ENCODE measurements at places on chromosomes 3 and 15. TPM values are rescaled to one million over a fixed set of nuclear protein-coding genes. Genes with fewer than 3 reads are reported as not detected.

TLNRD1 gene
- total RNA-seq: 4.6 TPM

STAG1 gene
- 48.0 TPM for total RNA-seq

GRCh38 chr15:52101542-52102323 lies 10.8 kb downstream of the BCL2L10 start:
- no peak for DNase-seq

- no peak for DNase-seq
Measured at GRCh38 chr15:64583519-64583918, 123.1 kb downstream of the ZNF609 start.

DNA sequence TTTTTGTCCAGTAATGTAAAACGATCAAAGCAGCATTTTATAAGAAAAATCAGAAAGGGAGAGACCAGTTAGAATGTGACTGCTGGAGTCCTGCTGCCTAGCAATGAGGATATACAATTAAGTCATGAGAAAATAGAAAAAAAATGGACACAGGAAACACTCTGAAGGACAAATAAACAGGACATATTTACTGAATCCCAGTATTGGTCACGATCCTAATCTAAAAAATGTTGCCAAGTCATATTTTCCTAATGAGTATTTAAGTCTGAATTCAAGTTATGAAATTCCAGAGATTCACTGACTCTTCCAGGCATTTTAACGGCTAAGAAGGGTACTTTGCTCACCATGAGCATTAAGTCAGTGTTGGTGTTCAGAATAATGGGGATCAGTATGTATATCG lies 154.3 kb upstream of the CCDC54 start:
- DNase-seq: peak; percentile 82

DNA sequence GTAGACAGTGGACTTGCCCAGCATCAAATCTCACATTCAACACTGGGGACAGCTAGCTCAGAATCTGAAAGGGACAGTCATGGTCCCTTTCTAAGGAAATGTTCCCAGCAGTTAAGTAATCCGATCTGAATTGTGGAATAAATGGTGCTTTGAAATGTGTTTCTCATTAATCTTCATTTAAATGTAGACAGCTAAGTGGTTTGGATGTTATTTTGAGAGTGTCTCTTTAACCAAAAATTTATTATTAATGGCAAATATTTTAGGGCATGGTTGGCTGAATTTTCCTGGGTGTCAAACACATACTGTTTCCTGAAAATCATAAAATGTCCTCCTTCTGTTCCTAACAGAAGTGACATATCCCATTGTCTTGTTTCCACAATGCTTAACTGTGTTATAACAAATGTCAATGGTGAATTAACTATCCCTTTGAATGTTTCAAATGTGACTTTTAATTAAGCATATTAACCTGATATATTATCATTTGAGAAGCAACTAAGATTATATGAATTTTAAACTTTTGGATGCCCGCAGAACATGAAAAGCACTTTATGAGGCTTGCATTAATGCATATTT lies 210.8 kb downstream of the CHST2 start:
- DNase-seq: no peak

GRCh38 chr3:160010578-160010977 lies 21.9 kb downstream of the IL12A start:
- DNase-seq: no peak

- peak; percentile 85 for DNase-seq
Measured at GRCh38 chr3:8518138-8518537, 16.5 kb downstream of the LMCD1 start.

FAM174B gene
- 1.0 TPM for total RNA-seq

DNA sequence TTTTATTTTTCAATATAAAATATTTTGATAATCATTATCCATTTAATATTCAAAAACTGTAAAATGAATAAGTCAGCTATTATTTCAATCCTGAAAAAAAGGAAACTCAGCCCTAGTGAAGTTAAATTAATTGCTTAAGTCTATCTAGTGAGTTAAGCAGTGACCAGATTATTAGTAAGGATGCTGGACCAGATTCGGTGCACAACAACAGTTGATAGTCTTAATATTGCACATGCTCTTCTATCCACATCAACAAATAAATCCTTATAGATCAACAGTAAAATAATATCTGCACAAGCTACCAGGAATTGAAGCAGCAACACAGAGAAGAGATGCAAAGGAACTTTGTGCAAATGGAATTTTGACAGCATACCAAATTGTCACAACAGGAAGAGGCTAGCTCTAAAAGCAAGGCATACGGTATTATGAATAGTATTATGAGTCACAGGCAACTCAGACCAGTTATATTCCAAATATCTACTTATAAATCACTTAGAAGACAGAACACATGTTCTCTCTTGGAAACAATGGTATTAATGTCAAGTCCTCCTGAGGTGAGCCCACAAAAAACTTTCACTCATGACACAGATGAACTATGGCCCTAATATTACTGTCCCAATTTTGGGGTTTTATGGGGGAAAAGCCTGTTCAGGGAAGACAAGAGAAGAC lies 24.9 kb downstream of the VPS13C start:
- peak; percentile 55 for DNase-seq

DNA sequence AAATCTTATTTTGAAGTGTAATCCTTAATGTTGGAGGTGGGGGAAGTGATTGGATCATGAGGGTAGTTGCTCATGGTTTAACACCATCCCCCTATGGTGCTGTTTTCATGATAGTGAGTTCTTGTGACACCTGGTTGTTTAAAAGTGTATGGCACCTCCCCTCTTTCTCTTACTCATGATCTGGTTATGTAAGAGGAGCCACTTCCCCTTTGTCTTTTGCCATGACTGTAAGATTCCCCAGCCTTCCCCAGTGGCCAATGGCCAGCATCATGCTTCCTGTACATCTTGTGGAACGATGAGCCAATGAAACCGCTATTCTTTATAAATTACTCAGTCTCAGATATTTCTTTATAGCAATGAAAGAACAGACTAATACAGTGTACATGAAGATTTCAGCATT lies 39.8 kb upstream of the GMNC start:
- DNase-seq: no peak

DNA sequence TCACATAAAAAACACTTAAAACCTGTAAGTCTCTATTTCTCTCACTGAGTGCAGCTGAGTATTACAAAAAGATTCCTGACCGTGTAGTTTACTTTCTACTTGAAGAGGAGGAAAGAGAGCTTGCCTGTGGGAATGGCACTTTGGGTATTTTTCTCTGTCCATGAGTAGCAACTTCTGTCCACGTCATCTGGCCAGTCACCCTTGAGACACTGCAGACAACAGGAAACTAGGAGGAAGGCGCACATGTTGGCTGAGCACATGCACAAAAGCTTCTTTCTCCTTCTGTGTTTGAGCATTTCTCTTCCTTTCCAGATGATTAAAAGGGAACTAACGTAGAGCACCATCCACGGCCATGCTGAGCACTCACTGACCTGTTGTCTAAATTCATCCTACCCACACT lies 19.7 kb downstream of the STARD5 start:
- peak; percentile 82 for DNase-seq

GRCh38 chr3:106611841-106612240 lies 743.0 kb upstream of the CBLB start:
- DNase-seq: no peak

SNRK gene
- total RNA-seq: 22.6 TPM

GRCh38 chr15:101455291-101456025 lies 34.0 kb downstream of the PCSK6 start:
- no peak for DNase-seq

GRCh38 chr15:100036015-100036414 lies 302.8 kb upstream of the LYSMD4 start:
- no peak for DNase-seq

DNA sequence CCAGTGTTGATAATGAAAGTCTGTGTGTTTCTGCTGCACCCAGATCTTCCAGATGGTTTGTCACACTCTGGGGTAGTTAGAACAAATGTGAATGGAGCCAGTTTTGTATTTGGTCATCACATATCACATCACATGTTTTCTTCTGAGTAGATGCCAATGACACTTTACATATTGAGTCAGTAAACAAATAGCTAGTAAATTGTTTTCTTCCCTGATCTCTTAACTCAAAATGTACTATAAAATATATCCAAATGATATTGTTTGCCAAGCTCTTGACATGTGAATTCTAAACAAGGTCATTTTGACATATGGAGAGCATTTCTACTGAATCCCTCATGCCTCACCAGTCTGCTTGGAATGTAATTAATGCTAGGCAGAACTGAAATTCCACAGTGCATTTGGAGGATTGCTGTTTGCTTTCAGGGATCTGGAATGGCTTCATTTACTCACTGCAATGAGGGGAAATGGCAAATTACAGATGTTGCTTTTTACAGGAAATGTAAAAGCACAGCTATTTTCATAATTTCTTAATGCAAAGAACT lies 45.0 kb downstream of the PDHB start:
- DNase-seq: peak; percentile 82

SYNPR gene
- not detected for total RNA-seq

CIDEC gene
- total RNA-seq: not detected

DNAH12 gene
- total RNA-seq: under 0.01 TPM

GRCh38 chr3:171320750-171321558 lies 139.3 kb downstream of the TNIK start:
- DNase-seq: peak; percentile 64

GRCh38 chr3:176969066-176969465 lies 228.2 kb downstream of the TBL1XR1 start:
- DNase-seq: no peak

SNAPC5 gene
- total RNA-seq: 28.6 TPM

ZDHHC23 gene
- total RNA-seq: 0.77 TPM

CPNE9 gene
- total RNA-seq: not detected

DNA sequence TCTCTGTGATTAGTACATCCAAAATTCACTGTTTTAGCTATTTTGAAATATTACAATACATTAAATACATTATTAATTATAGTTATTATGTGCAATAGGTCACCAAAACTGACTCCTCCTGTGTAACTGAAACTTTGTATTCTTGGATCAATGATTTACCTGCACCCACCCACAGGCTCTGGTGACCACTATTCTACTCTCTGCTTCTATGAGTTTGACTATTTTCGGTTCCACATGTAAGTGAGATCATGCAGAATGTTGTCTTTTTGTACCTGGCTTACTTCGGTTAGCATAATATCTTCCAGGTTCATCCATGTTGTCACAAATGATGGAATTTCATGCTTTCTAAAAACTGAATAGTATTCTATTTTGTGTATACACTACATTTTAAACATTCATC lies 43.8 kb downstream of the SLC2A2 start:
- DNase-seq: no peak

- peak; percentile 42 for DNase-seq
Measured at GRCh38 chr3:129702934-129703712, 96.6 kb upstream of the PLXND1 start.

PROK2 gene
- total RNA-seq: not detected

DNA sequence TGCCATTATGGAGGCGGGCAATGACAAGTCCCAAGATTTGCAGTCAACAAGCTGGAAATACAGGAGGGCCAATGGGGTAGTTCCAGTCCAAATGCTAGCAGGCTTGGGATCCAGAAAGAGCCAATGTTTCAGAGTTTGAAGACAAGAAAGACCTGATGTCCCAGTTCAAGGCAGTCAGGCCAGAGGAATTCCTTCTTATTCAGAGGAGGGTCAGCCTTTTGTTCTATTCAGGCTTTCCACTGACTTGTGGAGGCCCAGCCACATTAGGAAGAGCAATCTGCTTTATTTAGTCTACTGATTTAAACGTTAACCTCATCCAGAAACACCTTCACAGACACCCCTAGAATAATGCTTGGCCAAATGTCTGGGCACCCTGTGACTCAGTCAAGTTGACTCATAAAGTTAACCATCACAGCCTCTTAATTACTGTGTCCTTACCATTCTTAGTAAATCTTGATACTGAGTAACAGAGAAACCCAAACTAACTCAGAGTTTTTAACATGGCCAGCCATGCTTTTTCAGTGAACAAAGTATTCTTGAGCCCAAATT lies 50.9 kb upstream of the NPHP3 start:
- DNase-seq: no peak

- DNase-seq: no peak
Measured at GRCh38 chr3:140906785-140907184, 34.9 kb upstream of the SLC25A36 start.

- no peak for DNase-seq
Measured at GRCh38 chr15:55250941-55251340, 38.7 kb downstream of the RAB27A start.

DUOXA2 gene
- total RNA-seq: not detected

DNA sequence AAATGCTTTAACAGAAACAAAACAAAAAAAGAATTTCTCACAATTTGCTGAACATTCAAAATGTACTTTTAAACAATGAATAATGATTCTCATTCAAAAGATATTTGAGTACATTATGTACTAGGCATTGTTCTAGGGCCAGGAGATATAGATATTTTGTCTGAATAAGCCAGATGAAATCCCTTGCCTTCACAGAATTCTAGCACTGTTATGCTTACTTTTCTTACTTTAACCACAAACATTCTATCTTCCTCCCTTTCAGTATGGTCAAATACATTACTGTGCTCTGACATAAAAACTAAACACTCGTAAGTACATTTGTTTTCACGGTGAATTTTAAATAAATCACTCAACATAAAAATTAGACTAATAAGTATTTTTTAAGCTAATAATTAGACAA lies 116.7 kb downstream of the ADAM10 start:
- peak; percentile 61 for DNase-seq

GRCh38 chr15:74840851-74841775 lies 1.8 kb downstream of the ULK3 start:
- DNase-seq: no peak

SPTBN5 gene
- total RNA-seq: 0.26 TPM

RAF1 gene
- 135 TPM for total RNA-seq

GRCh38 chr3:27976933-27977332 lies 254.8 kb upstream of the EOMES start:
- DNase-seq: peak; percentile 66

- peak; percentile 77 for DNase-seq
Measured at GRCh38 chr3:124272605-124273151, 280.8 kb upstream of the ROPN1 start.

DNA sequence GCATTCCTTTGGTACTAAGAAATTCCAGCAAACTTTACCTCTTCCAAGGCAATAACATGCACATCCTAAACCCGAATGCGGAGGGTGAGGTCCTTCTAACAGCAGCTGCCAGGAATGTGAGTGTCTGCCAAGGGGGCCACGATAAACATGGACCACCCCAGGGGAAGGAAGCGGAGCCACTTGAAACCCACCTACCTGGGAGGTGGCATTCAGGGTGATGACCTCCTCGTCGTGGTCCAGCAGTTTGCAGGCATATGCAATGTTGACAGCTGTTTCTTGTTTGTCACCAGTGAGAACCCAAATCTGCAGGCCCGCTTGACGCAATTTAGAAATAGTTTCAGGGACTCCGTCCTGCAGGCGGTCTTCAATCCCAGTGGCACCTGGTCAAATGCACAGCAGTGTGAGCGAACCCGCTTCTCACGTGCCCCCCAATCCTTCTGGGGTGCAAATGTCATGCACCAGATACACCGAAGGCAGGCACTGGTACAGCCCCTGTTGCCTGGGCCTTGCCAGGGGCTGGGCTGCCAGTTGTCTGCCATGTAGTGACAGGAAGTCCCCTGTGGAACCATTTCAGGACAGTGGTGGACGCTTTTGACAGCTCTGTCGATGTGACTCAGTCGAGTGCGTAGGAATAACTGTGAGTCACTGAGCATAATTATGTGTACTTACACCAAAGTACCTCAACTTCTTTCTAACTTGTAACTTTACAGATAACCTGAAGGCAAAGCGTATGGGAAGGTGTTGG lies 161.2 kb downstream of the ATP10A start:
- DNase-seq: peak; percentile 53
